B cell (primary cell): ENCODE measurements at places on chromosomes 7 and 10. TPM values are rescaled to one million over a fixed set of nuclear protein-coding genes. Genes with fewer than 3 reads are reported as not detected.

DNA sequence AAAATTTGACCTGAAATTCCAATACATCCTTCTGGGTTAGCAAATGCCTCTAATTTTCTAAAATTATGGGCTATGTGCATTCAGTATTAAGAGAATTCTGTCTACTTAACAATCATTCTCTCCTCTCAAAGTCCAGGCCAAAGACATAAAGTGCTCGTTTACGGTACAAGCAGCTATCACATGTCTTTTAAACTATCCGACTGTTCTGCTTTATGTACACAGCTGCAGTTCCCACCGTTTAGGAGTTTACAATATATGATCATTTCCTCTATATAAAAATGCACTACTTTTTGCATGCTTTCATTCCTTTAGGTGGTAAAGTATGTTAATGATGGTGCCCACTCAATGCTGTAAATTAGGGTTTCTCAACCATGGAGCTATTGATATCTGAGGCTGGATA lies 34.0 kb downstream of the CDK6 start:
- no peak for DNase-seq

DNA sequence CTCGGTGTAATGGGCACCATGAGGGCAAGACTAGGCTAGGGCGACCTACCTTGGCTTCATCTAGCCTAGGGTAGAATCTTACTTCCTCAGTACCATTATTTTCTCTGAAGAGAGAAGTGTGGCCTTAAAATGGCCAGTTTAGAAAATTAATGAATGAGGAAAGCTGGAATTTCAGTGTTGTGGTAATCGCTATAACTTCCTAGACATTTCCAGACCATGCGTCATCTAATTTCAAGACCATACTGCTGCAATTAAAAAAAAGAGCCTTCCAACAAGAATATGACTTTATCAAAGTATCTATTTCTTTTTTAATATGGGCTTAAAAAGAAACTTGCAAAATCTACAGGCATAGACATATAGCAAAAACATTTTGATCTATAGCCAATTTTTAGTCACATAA lies 68.5 kb downstream of the CPVL start:
- DNase-seq, result no peak

DNA sequence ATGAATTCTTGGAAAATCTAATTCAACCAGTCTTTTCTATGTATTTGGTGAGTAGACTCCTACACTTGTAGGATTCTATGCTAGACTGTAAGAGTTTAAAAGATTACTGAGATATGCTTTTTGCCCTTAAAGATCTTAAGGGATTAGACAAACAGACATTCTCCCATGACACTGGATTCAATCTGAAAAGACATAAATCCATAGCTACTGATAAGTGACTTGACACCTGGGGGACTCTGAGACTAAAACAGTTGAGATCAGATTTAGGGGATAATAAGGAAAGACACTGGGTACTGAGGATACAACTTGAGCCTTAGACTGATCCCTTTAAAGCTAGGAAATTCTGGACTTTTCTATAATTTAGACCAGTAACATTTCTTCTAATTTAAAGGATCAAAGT lies 1233.4 kb downstream of the XPNPEP1 start:
- DNase-seq, result no peak

- DNase-seq, result no peak
Observed at GRCh38 chr7:118325450-118325808, 100.9 kb downstream of the ANKRD7 start.

DNA sequence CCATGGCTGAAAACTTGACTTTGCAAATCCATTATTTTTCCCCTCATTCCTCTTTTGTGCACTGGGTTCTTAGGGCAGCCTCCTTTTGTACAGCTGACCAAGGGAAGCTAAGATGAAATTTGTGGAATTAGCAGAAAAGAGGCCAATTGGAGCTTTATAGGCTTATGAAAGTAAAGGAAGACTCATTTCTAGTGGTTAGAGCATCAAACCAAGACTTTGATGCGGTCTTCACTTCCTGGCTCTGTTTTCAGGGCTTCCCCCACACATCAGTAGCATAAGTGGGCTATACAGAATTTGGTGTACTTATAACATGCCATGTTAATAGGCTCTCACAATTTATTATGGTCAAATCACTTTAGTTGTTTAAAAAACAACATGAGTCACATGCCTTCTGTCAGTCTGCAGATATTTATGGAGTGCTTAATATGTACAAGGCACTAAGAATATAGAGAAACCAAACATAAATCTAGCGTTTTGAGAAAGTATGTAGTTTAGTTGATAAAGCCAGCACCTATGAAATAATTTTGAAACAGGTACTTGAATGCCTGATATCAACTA lies 5.7 kb downstream of the AUTS2 start:
- DNase-seq, result peak; percentile 33

GRCh38 chr10:82668221-82668895 lies 793.4 kb downstream of the NRG3 start:
- no peak for DNase-seq

- no peak for DNase-seq
Observed at GRCh38 chr10:6207658-6208057, 4.9 kb downstream of the PFKFB3 start.

GRCh38 chr10:22984066-22984465 lies 56.2 kb downstream of the ARMC3 start:
- no peak for DNase-seq

DNA sequence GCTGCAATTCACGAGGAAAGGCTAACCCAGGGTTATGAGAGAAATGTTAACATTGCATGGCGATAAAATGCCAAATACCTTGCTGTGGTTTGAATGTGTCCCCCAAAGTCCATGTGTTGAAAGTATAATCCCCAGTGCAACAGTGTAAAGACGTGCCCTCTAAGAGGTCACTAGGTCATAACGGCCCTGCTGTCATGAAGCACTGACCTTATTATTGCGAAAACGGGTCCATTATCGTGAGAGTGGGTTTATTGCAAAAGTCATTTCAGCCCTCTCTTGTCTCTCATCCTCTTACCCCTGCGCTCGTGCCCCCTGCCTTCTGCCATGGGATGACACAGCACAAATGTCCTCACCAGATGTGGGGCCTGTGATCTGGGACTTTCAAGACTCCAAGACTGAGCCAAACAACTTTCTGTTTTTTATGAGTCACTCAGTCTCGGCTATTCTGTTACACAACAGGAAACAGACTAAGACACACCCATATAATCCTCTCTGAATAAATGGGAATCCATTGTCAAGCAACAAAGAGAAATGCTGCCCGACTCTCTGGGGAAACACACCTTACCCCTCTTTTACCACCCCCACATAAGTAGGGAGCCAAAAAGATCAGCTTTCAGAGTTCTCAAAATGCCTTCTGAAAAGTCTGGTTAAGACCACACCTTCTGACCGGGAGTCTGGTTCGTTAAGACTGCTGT lies 73.1 kb upstream of the UCN3 start:
- DNase-seq, result no peak

GRCh38 chr7:18295781-18296423 lies 199.6 kb upstream of the HDAC9 start:
- peak; percentile 45 for DNase-seq

DNA sequence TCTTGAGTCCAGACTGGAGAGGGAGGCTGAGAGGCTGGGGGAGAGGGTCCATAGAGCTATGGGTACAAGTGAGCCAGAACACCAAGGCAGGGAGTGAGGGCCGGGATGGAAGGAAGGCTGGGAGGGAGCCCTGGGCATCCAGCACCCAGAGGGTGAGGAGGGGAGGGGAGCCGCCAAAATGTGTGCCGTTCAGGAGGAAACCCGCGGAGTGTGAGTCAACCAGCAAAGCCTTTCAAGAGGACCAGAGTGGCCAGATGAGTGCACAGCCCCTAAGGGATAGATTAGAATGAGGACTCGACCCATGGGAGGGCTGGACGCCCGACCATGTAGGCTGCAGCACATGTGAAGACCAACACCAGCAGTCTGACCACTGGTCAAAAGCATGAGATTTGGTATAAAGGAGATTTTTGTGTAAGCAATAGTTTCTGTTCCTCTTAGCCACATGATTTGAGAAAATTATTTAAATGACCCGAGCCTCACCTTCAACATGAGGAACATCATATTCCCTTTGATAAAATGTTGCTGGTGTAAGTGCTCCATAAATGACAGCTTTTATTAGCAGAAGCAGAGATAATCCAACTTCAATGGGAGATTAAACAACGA lies 179.7 kb upstream of the GRB10 start:
- no peak for DNase-seq

DNA sequence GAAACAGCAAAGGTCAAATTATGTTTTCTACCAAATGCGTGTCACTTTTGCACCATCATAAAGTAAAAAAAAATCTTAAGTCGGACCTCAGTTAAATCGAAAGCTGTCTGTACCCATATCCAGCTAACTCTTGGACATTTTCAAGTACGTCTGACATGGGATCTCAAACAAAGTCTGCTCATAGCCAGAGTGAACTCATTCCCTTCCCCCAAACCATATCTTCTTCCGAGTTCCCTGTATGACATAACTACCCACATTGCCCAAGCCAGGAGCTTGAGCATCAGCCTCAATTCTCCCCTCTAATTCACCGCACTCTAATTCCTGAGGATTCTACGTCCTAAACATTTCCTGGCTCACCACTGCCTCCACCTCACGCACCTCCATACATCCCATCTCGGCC lies 44.8 kb upstream of the TARP start:
- no peak for DNase-seq

DNA sequence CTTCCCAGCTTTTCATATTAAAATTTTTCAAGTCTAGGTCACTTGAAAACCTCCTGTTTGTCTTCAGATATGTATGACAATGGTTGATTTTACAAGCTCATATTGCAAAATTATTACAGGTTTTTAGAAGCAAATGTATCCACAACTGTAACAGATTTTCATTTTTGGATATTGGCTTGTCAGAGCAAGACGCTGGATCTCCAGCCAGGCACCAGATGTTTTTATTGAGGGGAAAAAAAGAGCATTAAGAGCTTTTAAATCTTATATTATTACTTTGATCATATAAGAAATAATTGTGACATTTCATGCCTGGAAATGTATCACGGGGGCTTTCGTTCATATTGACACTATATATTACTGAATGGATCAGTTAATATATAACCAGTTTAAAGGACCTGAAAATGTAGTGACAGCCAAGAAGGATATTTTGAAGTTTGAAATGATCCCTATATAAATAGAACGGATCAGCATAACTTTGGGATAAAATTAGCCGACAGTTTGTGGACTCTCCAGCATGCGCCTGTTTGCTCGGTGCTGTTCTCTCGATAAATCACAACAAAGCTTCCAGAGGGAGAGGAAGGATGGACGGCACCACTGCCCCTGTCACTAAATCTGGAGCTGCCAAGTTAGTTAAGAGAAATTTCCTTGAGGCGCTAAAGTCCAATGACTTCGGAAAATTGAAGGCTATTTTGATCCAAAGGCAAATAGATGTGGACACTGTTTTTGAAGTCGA lies at the start of gene ASB4:
TSS of gene ASB4 (plus strand) at position 553 of the 733 bp plus-strand sequence. CDS start at position 582, 29 bp downstream.
- no peak for DNase-seq

GRCh38 chr10:1358860-1359625 lies 302.9 kb downstream of the WDR37 start:
- DNase-seq, result peak; percentile 77

DNA sequence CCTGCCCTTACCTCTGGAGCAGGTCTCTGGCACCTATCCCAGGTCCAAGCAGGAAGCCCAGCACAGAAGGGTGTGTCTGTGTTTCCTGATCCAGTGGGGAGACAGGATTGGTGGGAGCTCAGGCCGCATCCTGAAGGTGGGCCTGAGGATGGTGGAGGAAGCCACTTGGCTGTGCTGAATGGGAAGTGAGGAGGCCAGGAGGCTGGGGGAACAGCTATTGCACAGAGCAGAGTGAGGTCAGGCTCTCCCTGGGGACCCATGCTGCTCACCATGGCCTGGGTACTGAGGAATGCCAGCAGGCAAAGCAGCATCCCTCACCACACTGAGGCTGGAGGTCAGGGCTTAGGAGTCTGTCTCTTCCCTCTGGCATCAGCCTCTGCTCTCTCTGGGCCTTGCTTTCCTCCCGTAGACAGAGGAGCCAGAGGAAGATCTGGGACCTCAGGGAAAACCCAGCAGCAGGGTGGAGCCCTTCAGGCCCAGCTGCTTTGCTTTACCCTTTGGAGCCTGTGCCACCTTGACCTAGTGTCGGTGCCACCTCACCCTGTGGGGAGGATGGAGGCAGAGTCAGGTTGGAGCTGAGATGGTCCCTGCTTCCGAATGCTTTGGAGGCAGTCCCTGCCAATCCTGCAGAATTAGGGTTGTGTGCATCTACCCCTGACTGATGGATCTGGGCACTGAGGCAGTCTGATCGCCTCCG lies 39.0 kb downstream of the CDH23 start:
- no peak for DNase-seq

DNA sequence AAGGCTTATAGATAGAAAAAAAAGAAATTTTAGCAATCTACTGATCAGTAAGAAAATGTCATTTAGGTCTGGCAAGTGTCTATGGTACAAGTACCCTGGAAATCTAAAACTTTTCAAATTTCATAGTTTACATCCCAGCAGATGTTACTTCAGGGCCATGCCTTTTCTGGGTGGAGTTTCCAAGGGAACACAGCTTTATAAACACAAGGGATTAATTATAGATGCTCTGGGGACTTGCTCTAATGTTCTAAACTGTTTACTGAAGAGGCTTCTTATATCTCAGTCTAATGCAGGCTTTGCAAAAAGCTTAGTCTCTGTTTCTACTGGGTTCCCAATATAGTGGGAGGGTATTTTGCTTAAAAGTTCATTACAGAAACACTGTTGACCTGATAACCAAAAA lies 3.1 kb downstream of the CD36 start:
- DNase-seq, result no peak

GRCh38 chr10:43585046-43585445 lies 10.6 kb upstream of the ZNF239 start:
- no peak for DNase-seq

GRCh38 chr10:92847202-92847864 lies 987 bp upstream of the EXOC6 start:
- peak; percentile 13 for DNase-seq

DNA sequence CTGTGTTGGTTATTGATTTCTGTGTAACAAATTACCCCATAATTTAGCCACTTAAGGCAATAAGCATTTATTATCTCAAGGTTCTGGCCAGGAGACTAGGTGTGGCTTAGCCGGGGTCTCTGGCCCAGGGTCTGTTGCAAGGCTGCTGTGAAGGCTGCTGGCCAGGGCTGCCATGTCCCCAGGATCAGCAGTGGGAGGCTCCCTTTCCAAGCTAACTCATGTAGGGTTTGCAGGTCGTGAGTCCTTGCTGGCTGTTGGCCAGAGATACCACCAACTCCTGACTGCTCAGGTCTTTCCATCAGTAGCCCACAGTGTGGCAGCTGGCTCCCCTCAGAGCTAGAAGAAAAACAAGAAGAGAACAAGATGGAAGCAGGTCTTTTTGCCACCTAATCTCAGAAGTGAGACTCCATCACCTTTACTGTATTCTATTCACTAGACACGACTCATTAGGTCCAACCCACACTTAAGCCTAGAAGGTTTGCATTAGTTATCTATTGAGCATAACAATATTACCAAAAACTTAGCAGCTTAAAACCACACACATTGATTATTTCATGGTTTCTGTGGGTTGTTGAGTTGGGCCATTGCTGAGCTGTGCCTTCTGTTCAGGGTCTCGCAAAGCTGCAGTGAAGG lies 185.6 kb downstream of the PFKFB3 start:
- no peak for DNase-seq

RBP4 gene
- not detected in 2 replicates for total RNA-seq

EIF5AL1 gene
- 0.56 and 0.76 TPM in 2 replicates for total RNA-seq

CYP2W1 gene
- total RNA-seq, result not detected in 2 replicates

DENND2A gene
- total RNA-seq, result not detected in 2 replicates

MEOX2 gene
- not detected in 2 replicates for total RNA-seq

HEPACAM2 gene
- not detected in 2 replicates for total RNA-seq
